ENCODE measurements at places on chromosomes 12 and 14.
A peak's percentile ranks its signal among the peaks of the same experiment; 100 is the strongest.

GRCh38 chr12:131981388-131981787, 31.6 kb downstream of the EP400 start:
- H3K27ac ChIP-seq, result no peak overlapping the region
- H3K27me3 ChIP-seq, result no peaks in the 10 kb centered on the region
- no peak for DNase-seq
- H3K4me1 ChIP-seq, result no peaks in the 10 kb centered on the region

DNA sequence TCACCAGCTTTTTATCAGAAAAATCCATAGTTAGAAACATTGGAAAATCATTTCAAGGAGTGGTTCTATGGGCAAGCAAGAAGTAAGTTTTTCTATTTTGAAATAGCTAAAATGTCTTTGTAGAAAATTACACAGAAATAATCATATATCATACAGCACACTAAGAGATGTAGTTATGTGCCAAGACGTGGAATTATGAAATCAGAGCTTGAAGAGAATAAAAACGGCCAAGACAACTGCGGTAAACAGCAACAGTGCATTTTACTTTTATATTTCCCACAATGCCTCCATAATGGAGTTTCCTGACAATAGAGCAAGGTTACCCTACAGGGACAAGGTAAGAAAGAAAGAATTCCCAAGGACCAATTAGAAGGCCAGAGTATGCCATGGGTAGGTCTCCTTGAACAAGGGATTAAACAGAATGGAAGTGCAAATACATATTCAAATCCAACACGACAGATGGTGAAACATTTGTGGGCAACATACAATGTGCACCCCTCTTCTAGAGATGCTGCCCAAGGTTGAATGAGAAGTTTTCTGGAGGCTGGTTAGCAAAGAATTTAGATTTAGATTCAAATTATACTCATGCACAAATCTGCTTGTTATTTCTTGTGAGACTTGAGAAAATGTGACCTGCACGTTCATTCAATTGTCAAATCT, 76.1 kb upstream of the BTG1 start:
- H3K4me1 ChIP-seq, result peaks cover 16% of the 10 kb centered on the region
- H3K27me3 ChIP-seq, result no peaks in the 10 kb centered on the region
- no peak overlapping the region for H3K4me3 ChIP-seq
- peaks cover 9% of the 10 kb centered on the region for H3K36me3 ChIP-seq
- H3K27ac ChIP-seq, result no peak overlapping the region

DNA sequence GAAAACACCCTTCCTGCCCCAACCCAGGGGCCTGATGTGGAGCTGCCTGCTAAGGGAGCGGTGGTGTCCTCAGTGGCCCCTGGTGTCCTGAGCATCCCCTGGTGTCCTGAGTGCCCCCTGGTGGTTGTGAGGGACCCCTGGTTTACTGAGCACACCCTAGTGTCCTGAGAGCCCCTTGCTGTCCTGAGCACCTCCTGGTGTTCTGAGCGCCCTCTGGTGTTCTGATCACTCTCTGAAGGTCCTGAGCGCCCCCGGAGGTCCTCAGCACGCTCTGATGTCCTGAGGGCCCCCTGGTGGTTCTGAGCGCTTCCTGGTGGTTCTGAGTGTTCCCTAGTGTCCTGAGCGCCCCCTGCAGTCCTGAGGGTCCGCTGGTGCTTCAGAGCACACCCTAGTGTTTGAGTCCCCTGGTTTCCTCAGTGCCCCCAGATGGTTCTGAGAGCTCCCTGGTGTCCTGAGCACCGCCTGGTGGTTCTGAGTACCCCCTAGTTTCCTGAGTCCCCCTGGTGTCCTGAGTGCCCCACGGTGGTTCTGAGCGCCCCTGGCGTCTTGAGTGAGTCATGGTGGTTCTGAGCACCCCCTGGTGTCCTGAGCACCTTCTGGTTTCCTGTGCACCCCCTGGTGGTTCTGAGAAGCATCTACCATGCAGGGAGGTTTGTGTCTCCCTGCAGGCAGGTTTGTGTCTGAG, 1004.2 kb downstream of the TMEM121 start:
- H3K36me3 ChIP-seq, result no peaks in the 10 kb centered on the region
- no peak overlapping the region for H3K4me3 ChIP-seq
- H3K27me3 ChIP-seq, result peaks cover 44% of the 10 kb centered on the region
- H3K4me1 ChIP-seq, result peaks cover 6% of the 10 kb centered on the region

GRCh38 chr14:77242752-77243151, 28.3 kb downstream of the NGB start:
- no peaks in the 10 kb centered on the region for H3K4me1 ChIP-seq
- H3K27me3 ChIP-seq, result peaks cover 5% of the 10 kb centered on the region
- H3K27ac ChIP-seq, result no peak overlapping the region
- H3K36me3 ChIP-seq, result no peaks in the 10 kb centered on the region

GRCh38 chr12:27333403-27334009, 870 bp downstream of the BMAL2 start:
- peak overlapping the region; percentile 95 for H3K4me3 ChIP-seq
- DNase-seq, result peak; percentile 64
- H3K27ac ChIP-seq, result peak overlapping the region; percentile 75
- H3K27me3 ChIP-seq, result peaks cover 25% of the 10 kb centered on the region

- no peak overlapping the region for H3K27ac ChIP-seq
- no peaks in the 10 kb centered on the region for H3K4me1 ChIP-seq
- H3K36me3 ChIP-seq, result no peaks in the 10 kb centered on the region
- H3K27me3 ChIP-seq, result peaks cover 40% of the 10 kb centered on the region
Measured at GRCh38 chr14:99759546-99759925, 33.7 kb upstream of the EML1 start.

- no peak for DNase-seq
- H3K27ac ChIP-seq, result no peak overlapping the region
- H3K27me3 ChIP-seq, result no peaks in the 10 kb centered on the region
- no peaks in the 10 kb centered on the region for H3K36me3 ChIP-seq
- H3K4me3 ChIP-seq, result no peak overlapping the region
Measured at GRCh38 chr12:105724641-105725040, 394.1 kb downstream of the C12orf75 start.
